ENCODE measurements at places on chromosomes 13 and 19.
A peak's percentile ranks its signal among the peaks of the same experiment; 100 is the strongest.

DNA sequence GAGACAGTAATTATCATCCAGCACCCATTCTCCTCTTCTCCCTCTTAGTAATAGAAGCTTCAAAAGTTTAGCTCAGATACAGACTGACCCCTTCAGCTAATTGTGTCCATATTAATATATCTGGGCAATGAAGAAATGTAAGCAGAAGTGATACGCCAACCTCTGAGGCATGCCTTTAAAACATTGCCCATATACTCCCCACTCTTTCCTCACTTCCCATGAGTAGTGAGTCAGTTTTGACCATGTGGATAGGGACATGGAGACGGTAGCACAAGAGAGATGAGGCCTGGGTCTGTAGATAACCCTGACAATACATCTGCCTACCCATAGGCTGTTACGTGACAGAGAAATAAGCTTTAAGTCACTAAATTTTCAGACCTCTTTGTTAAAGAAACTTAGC lies 147.6 kb downstream of the KCTD12 start:
- no peak for DNase-seq

- peak; percentile 37 for DNase-seq
Observed at GRCh38 chr13:26867451-26868091, 107.0 kb upstream of the GPR12 start.

DNA sequence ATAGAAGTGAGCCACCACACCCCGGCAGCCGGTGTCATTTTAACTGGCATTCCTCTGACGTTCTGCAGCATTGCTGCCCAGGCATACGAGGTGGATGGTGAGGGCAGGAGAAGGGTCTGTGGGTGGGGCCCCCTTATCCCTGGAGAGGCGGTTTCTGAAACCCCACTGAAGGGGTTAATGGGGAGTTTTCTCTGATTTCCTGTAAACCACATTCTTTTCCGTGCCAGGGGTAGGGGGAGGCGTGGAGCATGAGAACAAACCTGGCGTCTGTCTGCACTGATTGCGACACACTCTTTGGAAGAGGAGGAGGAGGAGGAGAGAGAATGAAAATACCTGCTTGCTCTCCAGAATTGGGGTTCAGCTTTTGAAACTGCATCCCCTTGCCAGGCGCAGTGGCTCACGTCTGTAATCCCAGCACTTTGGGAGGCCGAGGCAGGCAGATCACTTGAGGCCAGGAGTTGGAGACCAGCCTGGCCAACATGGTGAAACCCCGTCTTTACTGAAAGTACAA lies 2.7 kb upstream of the C3 start:
- peak; percentile 73 for DNase-seq

DNA sequence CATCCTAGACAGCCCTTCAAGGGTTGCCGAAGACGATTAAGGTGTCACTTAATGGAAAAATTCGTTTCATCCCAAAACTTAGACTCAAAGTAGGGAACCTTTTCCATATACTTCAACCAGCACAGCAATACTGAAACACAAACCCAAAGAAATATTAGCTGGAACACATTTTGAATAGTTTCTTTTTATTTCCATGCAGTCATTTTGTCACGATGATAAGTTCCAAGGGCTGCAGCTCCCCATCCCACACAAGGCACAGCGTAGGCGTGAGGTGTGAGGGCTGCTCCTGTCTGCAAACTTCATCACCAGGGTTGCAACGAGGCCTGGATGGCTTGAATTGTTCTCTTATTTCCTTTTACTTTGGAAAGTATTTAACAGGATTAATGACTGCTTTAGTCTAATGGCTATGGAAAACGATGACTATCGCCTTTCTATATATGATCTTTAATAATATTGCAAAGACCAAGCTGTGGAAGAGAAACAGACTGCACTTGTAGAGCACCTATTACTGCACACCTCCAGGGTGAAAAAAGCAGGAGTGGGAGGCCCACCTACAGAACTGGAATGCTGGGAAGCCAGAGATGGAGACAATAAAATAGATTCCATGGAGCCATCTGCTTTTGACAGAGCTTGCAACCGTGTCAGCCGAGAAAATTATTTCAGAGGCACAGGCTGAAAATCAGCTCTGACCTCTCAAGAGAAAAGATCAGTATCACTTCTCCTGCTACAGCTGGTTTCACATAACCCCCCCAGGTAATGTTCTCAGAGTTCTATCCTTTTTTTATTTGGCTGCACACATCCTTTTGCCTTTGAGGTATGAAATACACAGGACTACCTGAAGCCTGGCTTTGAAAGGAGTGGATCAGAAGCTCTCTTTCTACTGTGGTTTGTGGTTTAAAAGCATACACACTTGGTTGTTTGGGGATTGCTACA lies 274.5 kb upstream of the NBEA start:
- DNase-seq = no peak

GRCh38 chr19:1321539-1321938 lies 35.9 kb downstream of the EFNA2 start:
- DNase-seq = no peak

DNA sequence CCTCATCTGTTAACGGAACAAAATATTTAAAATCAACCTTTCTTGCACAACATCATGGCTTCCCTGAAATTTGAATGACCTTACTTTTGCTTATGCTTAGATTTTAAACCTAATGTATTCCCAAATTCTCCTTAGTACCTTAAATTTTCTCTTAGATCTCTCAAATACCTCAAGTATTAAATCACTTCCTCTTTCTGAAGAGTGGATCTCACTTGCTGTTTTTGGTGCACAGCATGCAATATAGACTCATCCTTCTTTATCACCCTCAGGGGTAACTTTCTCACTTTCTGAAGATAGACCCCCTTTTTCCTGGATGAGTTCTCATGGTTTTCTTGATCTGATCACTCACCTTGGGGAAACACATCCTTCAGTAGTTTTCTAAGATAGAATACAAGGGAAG lies 871.7 kb downstream of the DACH1 start:
- DNase-seq = no peak

- DNase-seq = peak; percentile 28
Observed at GRCh38 chr13:97067017-97067895, 73.0 kb upstream of the OXGR1 start.

DNA sequence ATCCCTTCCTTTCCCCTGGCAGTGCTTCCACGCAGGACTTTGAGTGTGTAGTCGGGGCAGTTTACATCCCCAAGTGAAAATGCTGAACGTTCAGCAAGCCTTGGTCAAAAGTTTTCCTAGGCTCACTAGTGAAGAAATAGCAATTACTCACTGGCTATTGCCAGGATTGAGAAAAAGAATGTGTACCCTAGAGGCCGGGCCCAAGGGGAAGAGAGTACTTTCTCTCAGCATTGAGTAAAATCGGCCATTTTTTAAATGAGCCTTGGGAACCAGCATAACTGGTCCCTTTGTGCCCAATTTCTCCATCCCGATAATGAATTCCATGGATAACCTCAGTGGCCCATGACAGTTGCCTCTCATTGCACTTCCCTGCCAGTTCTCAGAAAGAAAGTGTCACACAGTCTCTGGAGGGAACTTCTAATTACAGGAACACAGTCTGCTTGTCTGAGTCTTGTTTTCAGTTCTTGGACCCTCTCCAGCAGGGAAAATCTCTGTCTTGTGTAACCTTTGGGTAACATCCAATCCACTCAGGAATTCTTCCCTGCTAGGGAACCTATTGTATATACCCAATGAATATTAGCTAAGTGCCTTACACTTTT lies 7.3 kb upstream of the OR7D2 start:
- peak; percentile 29 for DNase-seq

DNA sequence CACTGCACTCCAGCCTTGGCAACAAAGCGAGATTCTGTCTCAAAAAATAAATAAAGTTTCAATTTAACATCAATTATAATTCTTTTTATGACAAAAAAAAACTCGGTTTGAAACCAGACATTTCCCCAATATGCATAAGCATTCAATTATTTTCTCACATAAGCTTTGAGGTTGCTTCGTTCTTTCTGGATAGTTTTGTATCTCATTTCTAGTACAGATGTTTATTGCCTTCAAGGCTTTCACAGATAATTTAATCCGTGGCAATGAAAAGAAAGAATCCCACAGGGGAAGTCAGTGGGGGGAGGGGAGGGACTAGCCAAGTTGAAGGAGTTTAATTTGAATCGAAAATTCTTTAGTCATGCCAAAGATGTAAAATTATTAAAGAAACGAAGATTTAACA lies 29.6 kb upstream of the TSC22D1 start:
- no peak for DNase-seq

GRCh38 chr13:35961002-35961401 lies 170.2 kb downstream of the DCLK1 start:
- no peak for DNase-seq

DNA sequence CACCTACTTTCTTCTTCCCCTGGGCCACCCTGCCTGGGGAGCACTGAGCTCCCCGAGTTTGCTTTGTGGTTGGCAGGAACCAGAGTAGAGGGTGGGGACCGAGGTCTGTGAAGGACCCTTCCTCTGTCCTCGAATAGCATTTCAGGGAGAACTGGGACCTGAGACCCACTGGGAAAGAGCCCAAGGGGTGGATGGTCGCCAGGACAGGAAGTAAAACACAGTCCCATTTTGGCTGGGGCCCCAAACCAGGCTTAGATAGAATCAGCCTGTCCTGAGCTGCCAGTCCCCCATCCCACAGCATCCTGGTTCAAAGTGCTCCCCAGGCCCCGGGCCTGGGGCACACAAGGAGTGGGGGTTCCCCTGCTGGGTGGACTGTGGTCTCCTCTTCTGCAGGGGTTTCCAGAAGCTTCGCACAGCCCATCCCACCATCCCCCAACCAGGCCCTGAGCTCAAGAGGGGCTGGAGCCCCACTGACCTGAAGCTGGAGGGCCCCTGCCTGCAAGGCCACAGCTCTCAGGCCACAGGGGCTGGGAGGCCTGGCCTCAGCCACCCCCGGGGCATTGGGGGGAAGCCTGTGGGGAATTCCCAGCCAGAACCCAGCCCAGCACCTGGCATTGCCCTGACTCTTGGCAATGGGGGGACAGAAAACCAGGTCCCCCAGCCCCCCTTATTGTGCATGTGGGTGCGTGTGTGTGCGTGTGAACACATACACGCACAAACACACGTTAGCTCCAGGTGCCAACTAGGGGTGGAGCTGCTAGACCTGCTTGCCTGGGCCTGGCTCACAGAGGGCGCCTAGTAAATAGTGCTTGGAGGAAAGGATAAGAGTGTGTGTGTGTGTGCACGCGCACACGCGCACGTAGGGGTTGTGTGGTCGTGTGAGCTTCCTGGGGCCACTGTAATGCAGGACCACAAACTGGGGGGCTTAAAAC lies 995 bp upstream of the MKNK2 start:
- no peak for DNase-seq

DNA sequence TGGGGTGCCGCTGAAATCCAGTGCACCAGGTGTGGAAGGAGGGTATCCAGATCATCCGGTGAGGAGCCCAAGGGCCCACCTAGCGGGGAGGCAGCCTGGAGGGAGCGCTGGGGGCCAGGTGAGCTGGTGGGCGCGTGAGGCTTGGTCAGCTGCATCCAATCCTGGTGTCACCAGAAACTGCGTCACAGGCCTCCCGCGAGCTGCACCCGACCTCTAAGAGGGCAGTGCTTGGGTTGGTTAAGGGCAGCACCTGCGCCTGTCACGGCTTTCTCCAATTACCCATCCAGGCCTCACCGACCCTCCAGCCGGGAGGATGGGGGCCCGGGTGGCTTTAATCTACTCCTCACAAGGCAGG lies 284 bp downstream of the RNF17 start:
- no peak for DNase-seq

DNA sequence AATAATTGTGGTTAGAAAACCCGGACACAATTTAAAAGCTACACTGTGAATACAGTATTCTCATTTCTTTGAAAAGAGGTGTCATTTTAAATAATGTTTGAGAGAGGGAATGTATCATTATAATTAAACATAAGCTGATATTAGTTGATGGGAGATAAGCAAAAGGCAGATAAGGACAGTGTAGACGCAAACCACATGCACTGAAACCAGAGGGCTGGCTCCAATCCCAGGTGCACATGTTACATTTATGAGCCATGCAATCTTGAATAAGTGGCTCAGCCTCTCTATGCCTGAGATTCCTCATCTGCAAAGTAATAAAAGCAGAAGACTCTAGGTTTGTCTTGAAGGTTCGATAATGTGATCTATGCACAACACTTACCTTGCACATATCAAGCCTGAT lies 238.7 kb downstream of the EFNB2 start:
- no peak for DNase-seq

GRCh38 chr19:14497228-14497921 lies 1.4 kb upstream of the GIPC1 start:
- DNase-seq = peak; percentile 61

DNA sequence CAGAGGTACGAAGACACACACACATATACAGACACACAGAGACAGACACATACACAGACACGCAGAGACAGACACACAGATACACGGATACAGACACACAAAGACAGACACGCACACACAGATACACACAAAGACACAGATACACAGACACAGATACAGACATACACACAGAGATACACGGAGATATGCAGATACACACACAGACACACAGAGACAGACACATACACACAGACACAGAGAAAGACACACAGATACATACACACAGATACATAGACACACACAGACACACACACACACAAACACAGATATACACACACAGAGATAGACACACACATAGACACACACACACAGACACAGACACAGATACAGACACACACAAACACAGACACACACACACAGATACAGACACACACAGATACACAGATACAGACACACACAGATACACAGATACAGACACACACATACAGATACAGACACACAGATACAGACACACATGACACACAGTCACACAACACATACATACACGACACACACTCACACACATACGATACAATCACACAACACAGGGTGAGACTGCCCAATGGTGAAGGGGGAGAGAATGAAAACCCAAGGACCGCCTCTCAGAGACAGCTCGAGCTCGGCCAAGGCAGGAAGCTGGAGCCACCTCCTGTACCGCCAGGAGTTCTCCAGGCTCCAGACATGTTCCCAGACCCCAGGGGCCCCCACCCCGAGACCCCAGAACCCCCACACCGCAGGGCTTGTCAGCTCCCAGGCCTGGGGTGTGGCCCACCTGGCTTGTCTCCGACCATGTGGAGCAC lies 8.8 kb upstream of the CCER2 start:
- no peak for DNase-seq

- no peak for DNase-seq
Observed at GRCh38 chr19:31659897-31660210, 310.6 kb upstream of the TSHZ3 start.

DNA sequence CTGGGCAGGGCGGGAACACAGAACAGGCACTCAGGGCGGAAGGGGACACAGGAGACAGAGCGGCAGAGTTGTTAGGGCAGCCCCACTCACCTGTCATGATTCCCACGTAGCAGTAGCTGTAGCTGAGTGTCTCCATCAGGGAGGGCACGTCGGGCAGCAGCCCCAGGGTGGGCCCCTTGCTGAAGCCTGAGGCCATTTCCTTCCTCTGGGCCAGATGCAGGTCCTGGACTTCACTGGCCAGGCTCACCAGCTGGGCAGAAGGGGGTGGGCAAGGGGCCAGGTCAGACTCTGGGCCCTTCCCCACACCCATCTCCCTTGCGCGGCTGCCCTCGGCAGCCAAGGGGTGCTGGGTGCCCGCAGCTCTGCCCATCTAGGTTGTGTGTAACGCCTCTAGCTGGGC lies 5.9 kb downstream of the MBOAT7 start:
- no peak for DNase-seq

All from cardiac fibroblast (primary cell).